ENCODE measurements at places on chromosomes 1 and 21. TPM values are rescaled to one million over a fixed set of nuclear protein-coding genes. Genes with fewer than 3 reads are reported as not detected.

- DNase-seq: peak; percentile 10
- H3K27me3 ChIP-seq: no peaks in the 10 kb centered on the region
- peak overlapping the region; percentile 59 for H3K4me3 ChIP-seq
Measured at GRCh38 chr1:149849947-149850360, 49.4 kb upstream of the BOLA1 start.

- H3K4me1 ChIP-seq: no peaks in the 10 kb centered on the region
- no peaks in the 10 kb centered on the region for H3K27me3 ChIP-seq
- H3K27ac ChIP-seq: no peak overlapping the region
- no peak overlapping the region for H3K4me3 ChIP-seq
Measured at GRCh38 chr1:235018720-235019444, 109.8 kb downstream of the TOMM20 start.

The MIER1 gene
- 30.7 TPM for total RNA-seq

The LDLRAP1 gene
- 5.5 TPM for total RNA-seq

- H3K4me1 ChIP-seq: no peaks in the 10 kb centered on the region
- H3K27me3 ChIP-seq: no peaks in the 10 kb centered on the region
- H3K36me3 ChIP-seq: peaks cover 6% of the 10 kb centered on the region
Measured at GRCh38 chr1:211751438-211751837, 76.0 kb upstream of the NEK2 start.

- DNase-seq: no peak
- H3K36me3 ChIP-seq: no peaks in the 10 kb centered on the region
- no peaks in the 10 kb centered on the region for H3K27me3 ChIP-seq
- H3K27ac ChIP-seq: no peak overlapping the region
Measured at GRCh38 chr1:233105225-233105624, 154.8 kb downstream of the NTPCR start.

DNA sequence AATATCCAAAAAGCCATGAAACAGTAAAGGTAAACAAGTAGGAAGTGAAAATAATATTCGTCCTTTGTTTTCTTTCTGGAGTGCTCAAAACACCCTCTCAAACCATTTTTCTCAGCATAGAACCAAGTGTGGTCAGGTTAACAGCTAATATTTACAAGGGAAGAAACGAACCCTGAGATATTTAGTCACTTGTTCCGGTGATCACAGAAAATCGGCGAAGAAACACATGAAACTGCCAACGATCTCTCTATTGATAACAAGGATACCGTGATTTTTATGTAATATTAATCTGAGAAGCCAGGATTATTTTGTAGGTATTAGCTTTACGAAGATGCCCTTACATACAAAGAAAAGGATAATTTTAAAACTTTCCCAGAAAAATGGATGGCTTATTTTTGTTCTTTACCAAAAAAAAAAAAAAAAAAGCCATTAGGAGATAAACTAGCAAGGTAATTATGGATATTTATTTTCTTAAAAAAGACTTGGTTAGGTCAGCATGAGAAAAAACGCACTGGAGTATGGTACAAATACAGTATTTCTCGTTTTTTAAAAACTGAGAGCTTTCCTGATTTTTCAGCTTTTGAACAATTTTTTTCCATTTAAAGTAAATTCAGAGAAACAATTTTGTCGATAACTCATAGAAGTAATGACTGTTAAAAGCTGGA, 107.3 kb upstream of the HNRNPU start:
- no peak for DNase-seq
- no peaks in the 10 kb centered on the region for H3K27me3 ChIP-seq
- H3K4me1 ChIP-seq: peaks cover 15% of the 10 kb centered on the region

DNA sequence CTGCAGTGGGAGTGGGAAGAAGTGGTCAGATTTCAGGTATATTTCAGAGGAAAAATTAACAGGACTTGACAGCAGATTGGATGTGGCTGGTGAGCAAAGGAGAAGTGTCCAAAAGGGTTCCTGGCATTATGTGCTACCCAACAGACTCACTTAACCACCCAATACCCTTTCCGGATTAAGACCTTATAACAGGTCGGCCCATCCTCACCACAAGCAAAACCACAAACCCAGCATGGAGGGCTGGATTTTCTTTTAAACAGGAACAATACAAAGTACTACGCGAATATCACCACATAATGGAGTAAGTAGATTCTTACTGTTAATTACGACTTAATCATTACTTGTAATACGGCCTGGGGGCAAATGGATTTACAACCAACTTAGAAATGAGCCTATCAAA, 59.2 kb downstream of the WDR64 start:
- H3K36me3 ChIP-seq: no peaks in the 10 kb centered on the region
- H3K4me3 ChIP-seq: no peak overlapping the region

The CHI3L2 gene
- not detected for total RNA-seq

The SAMD13 gene
- 1.2 TPM for total RNA-seq

The TLR5 gene
- 1.5 TPM for total RNA-seq

The PTPN22 gene
- 0.26 TPM for total RNA-seq

DNA sequence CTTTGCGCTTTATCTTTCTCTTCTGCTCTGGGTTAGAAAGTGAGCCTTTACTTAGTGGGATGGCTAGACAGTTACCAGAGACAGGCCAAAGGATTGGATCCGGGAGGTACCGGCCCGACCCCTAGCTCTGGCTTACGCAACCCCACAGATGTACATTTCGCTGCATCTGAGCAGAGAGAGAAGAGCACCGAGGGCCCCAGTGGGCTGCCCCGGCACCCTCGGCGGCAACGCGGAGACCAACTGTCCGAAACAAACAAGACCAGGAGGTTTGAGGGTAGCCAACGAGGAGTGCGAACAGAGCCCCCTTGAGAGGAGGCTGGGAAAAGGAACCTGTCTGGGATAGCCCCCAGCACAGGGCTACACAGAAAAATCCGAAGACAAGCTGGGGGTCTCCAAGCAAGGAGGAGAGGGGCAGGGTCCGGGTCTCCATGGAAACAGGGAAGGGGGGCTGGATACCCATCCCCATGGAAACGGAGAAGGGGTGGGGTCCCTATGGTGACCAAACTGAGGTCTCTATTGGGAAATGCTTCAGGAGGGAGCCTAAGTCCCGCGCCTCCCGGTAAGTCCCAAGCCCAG, 373 bp downstream of the MTF1 start:
- H3K36me3 ChIP-seq: peaks cover 20% of the 10 kb centered on the region
- peak overlapping the region; percentile 90 for H3K4me3 ChIP-seq
- H3K27me3 ChIP-seq: no peaks in the 10 kb centered on the region
- DNase-seq: no peak

DNA sequence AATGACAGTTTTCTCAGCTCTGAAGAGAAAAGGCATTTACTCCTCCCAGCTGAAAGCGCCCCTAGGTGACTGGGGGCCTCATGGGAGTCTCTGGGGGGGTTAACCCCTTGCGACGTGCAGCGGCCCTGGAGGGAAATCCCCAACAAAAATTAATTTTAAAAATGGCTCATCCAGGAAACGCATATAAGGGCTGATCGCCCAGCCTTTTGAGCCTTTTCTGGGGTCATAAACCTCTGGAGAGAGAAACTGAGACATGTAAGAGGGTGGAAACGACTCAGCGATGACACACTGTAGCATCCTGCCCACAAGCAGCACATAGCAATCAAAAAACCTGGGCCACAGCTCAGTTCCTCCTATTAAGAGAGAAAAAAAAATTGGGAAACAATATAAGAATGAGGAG, 20.4 kb upstream of the HPDL start:
- no peak overlapping the region for H3K4me3 ChIP-seq
- H3K4me1 ChIP-seq: peaks cover 11% of the 10 kb centered on the region
- no peaks in the 10 kb centered on the region for H3K36me3 ChIP-seq
- H3K27me3 ChIP-seq: no peaks in the 10 kb centered on the region

The SLC30A2 gene
- not detected for total RNA-seq

- H3K27ac ChIP-seq: peak overlapping the region; percentile 97
- H3K4me3 ChIP-seq: peak overlapping the region; percentile 98
- peak; percentile 56 for DNase-seq
- peaks cover 17% of the 10 kb centered on the region for H3K4me1 ChIP-seq
Measured at GRCh38 chr21:32770871-32771523, 558 bp downstream of the PAXBP1 start.

The USP24 gene
- 54.6 TPM for total RNA-seq

DNA sequence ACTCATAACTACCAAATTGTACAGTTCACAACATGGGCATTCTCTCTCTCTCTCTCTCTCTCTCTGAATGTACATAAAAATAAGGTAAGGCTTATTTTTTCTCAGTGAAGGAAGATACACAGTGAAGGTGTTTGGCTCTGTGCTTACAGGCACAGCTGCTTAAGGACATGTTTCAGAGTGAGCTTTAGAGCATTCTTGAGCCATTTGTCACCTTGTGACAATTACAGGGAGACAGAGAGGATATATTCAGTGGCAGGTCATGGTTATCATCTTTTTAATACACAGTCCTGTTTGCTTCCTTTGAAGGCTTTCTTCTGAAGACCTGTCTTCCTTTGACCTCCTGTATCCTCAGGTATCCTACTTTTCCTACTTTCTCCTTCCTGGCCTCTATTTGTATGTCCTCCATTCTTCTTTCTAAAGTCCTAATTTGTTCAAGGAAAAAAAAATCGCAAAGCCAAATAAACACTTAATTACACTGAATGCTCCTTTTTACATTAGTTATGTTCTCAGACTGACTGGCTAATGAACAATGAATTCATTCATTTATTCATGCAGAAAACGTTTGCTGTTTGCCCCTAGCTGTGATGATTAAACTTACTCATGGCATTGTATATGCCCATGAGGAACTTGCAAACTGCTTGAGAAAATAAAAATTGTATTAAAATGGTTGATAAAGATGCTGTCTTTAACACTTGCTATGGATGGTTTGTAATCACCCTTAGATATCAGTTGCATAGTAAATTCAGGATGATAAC, 33.4 kb downstream of the HSD17B7 start:
- no peak for DNase-seq
- no peak overlapping the region for H3K27ac ChIP-seq
- no peaks in the 10 kb centered on the region for H3K27me3 ChIP-seq
- no peak overlapping the region for H3K4me3 ChIP-seq
- peaks cover 26% of the 10 kb centered on the region for H3K4me1 ChIP-seq

The CHODL gene
- 0.26 TPM for total RNA-seq

DNA sequence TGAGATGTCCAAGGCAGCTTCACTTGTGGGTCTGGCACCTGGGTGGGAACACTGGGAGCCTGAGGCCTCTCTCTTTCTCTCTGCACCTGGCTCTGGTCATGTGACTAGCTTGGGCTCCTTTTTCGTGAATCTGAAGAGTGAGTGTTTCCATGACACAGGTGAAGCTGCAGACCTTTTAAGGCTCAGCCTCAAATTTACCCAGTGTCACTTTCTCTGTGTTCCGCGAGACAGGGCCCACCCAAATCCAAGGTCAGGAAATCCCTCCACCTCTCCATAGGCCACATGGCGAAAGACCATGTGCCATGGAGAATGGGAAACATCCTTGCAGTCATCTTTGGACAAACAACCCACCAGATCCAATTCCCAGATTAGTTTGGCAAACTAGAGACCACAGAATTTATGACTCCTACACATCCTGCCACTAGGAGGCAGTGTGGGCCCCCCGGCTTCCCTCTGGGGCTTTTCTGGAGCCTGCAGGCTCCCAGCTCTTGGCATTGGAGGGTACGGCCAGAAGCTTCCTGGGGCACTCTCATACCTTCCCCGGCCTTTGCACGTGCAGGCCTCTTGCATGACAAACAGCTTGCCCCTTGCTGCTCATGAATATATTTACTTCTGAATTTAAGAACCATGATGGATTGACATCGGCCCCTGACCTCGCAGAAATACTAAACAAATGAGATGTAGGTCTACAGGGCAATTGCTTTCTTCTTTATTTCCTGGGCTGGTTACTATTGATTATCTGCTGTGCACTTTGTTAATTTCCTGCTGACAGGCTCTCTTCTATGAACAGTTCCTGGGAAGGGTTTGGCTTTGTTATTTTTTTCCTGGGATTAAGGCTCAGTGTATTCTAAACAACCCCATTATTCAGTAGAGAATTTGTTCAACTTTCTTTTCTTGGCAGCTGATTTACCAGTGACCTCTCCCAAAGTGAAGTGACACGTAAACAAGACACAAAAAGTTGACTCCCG, 180.7 kb downstream of the KAZN start:
- no peak overlapping the region for H3K27ac ChIP-seq
- H3K4me1 ChIP-seq: no peaks in the 10 kb centered on the region
- H3K4me3 ChIP-seq: no peak overlapping the region

DNA sequence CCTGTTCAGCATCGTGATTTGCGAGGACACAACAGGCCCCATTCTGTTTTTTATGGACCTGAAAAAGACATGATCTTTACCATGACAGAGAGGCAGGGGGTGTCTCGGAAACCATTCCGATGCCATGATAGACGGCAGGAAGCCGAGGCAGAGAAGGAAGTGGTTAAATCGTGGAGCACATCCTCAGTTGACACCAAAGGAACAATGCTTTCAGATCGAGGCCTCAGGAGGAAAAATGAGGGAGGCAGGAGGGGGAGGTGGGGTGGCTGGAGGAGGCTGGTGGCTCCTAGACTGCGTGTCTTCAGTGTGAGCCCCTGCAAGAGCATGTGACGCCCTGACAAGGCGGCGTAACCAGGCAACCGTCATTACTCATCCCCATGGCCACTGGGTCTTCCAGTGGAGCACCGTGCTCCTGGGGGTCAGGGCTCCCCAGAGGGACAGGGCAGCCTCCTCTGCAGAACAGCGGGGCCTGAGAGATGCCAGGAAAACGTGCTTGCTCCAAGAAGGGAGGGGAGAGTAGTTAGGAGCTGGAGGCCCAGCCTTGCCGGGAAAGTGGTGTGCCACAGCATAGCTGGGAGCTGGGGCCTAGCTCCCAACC, 172.8 kb upstream of the TMEM51 start:
- no peaks in the 10 kb centered on the region for H3K4me1 ChIP-seq
- no peak overlapping the region for H3K4me3 ChIP-seq
- H3K36me3 ChIP-seq: no peaks in the 10 kb centered on the region
- no peak for DNase-seq
- no peaks in the 10 kb centered on the region for H3K27me3 ChIP-seq

The TMEM35B gene
- 10.6 TPM for total RNA-seq

GRCh38 chr1:160006312-160006940, 25.4 kb downstream of the PIGM start:
- H3K36me3 ChIP-seq: no peaks in the 10 kb centered on the region
- H3K4me3 ChIP-seq: no peak overlapping the region
- H3K27ac ChIP-seq: no peak overlapping the region
- no peaks in the 10 kb centered on the region for H3K27me3 ChIP-seq
- H3K4me1 ChIP-seq: no peaks in the 10 kb centered on the region

GRCh38 chr1:240000634-240001033, 91.0 kb upstream of the FMN2 start:
- DNase-seq: no peak
- no peak overlapping the region for H3K27ac ChIP-seq
- H3K4me1 ChIP-seq: no peaks in the 10 kb centered on the region
- H3K27me3 ChIP-seq: peaks cover 17% of the 10 kb centered on the region
- H3K4me3 ChIP-seq: no peak overlapping the region

Measured in A673 (cell line).